GM23338 (cell line): ENCODE measurements at places on chromosomes 6 and 20. TPM values are rescaled to one million over a fixed set of nuclear protein-coding genes. Genes with fewer than 3 reads are reported as not detected.

OR12D3 gene
- total RNA-seq = not detected in 2 replicates

CFAP61 gene
- total RNA-seq = not detected in 2 replicates

ZBTB46 gene
- total RNA-seq = 23.0 and 26.9 TPM in 2 replicates

DEFB113 gene
- total RNA-seq = not detected in 2 replicates

NKAIN4 gene
- 12.6 and 16.0 TPM in 2 replicates for total RNA-seq

ZNF318 gene
- 13.4 and 19.5 TPM in 2 replicates for total RNA-seq

DNA sequence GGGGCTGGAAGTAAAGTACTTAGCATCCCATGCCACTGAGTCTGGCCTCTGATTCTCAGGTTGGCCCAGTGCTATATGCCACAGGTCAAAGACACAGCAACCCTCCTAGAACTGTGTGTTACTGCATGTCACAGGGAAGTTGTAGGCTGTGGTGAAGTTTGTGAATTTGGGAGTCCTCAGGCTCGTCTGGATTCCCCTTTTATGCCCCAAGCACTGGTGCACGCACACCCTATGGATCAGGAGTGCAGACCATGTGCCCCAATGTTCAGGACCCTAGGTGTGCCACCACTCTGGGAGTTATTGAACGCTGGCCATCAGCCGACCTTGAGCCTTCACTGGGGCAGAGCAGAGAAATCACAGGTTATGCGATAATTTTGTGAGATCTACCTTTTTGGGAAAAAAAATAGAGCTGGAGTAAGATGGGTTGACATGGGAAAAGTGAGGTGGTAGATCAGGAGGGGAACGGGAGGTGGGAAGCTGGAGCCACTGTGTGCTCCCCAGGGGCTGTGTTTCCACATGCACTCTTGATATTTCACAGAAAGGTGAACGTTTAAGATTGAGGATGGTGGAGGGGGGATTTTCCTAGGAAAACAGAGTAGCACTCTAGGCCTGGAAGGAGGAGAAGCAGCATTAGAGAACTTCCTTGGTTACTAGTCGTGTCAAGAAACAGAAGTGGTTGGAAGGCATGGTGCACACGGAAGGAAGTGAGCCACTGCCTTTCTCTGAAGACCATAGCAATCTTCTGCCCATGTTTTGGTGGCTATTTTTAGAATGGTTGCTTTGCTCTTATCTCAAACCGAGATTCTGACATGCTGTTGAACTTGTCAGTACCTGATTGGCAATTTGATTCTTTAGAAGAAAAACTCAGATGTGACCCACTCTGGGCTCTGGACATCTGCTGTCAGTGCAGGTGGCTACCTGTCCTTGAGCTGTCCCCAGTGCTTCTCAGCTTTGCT lies 44.1 kb downstream of the DUSP22 start:
- peaks cover 22% of the 10 kb centered on the region for H3K36me3 ChIP-seq
- no peak for DNase-seq
- H3K4me3 ChIP-seq = no peak overlapping the region
- no peak overlapping the region for H3K27ac ChIP-seq
- H3K4me1 ChIP-seq = no peaks in the 10 kb centered on the region

- H3K4me1 ChIP-seq = no peaks in the 10 kb centered on the region
- no peak for DNase-seq
- H3K4me3 ChIP-seq = no peak overlapping the region
- no peaks in the 10 kb centered on the region for H3K27me3 ChIP-seq
Observed at GRCh38 chr20:5377484-5377883, 60.7 kb upstream of the PROKR2 start.

GRCh38 chr6:89793586-89793985 lies 26.0 kb downstream of the MDN1 start:
- peaks cover 65% of the 10 kb centered on the region for H3K36me3 ChIP-seq
- no peaks in the 10 kb centered on the region for H3K27me3 ChIP-seq
- H3K4me1 ChIP-seq = peaks cover under 1% of the 10 kb centered on the region; the same call in 1 of the 2 replicates
- no peak overlapping the region; the same call in 1 of the 2 replicates for H3K27ac ChIP-seq
- no peak overlapping the region for H3K4me3 ChIP-seq

DNA sequence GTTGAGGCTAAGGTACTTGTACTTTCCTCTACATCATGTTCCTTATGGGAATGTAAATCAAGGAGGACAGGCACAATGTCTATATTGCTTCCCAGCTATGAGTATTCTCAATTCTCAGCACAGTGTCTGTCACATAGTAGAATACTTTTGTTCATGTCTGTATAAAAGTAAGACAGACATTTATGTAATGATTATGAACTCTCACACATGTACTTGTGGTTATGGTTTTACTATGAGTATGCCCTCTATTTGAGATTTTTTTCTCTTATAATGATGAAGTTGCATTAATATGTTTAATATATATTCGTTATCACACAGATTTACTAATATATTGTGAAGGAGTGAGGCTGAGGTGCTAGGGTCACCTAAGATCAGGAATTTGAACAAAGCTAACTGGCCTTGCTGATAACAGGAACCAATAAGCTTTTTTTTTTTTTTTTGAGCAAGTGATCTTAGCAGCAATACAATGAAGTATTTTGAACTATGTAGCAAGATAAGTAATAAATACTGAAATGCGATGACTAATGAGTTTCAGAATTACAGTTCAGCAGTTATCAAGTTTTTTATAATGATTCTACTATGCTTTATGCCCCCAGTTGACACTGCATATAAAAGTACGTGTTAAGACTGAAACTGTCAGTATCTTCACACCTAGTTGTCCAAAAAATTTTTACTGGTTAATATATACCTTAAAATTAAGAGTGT lies 623.1 kb downstream of the HTR1B start:
- DNase-seq = no peak
- H3K4me3 ChIP-seq = no peak overlapping the region
- peaks cover 20% of the 10 kb centered on the region for H3K4me1 ChIP-seq

- no peaks in the 10 kb centered on the region for H3K4me1 ChIP-seq
- DNase-seq = no peak
- no peak overlapping the region for H3K4me3 ChIP-seq
- H3K27ac ChIP-seq = no peak overlapping the region
- H3K36me3 ChIP-seq = no peaks in the 10 kb centered on the region
Observed at GRCh38 chr20:41892031-41892430, 273.9 kb upstream of the CHD6 start.

- H3K4me1 ChIP-seq = peaks cover 4% of the 10 kb centered on the region; the same call in 1 of the 2 replicates
- peak; percentile 93 for DNase-seq
- no peak overlapping the region for H3K27ac ChIP-seq
- no peaks in the 10 kb centered on the region for H3K36me3 ChIP-seq
- peak overlapping the region; percentile 47 for H3K4me3 ChIP-seq
- H3K27me3 ChIP-seq = peaks cover 10% of the 10 kb centered on the region
Observed at GRCh38 chr20:884983-885952, 30.9 kb downstream of the ANGPT4 start.

GRCh38 chr20:39713076-39713840 lies 751.1 kb downstream of the DHX35 start:
- H3K36me3 ChIP-seq = no peaks in the 10 kb centered on the region
- no peak overlapping the region for H3K27ac ChIP-seq
- H3K27me3 ChIP-seq = no peaks in the 10 kb centered on the region
- H3K4me3 ChIP-seq = no peak overlapping the region
- no peak for DNase-seq

- no peaks in the 10 kb centered on the region for H3K27me3 ChIP-seq
- H3K4me3 ChIP-seq = peak overlapping the region; percentile 75
- DNase-seq = no peak
- H3K27ac ChIP-seq = peak overlapping the region; percentile 94
- H3K4me1 ChIP-seq = peaks cover 16% of the 10 kb centered on the region
- peaks cover 8% of the 10 kb centered on the region; the same call in 1 of the 2 replicates for H3K36me3 ChIP-seq
Observed at GRCh38 chr6:21595285-21596144, 2.0 kb downstream of the SOX4 start.

DNA sequence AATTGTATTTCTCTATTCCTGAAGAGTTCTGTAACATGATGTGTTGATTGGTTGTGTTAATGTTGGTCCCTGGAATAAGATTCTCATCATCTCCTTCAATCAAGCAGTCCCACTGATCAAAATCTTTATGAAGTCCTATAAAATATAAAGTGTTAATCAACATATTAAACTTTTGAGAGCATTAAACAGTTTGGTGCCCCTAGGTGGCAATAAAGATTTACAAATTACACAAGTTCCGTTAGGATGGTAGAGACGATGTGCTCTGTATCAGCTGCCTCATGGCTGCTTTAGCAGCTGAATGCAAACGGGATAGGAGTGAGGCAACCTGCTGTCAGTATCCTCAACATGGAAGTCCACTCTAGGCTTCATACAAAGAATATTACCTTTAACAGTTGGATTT lies 16.9 kb downstream of the TDRD6 start:
- peaks cover 4% of the 10 kb centered on the region; the same call in 1 of the 2 replicates for H3K4me1 ChIP-seq
- no peak overlapping the region for H3K27ac ChIP-seq
- no peaks in the 10 kb centered on the region for H3K36me3 ChIP-seq
- H3K4me3 ChIP-seq = no peak overlapping the region

- no peak for DNase-seq
- no peaks in the 10 kb centered on the region for H3K4me1 ChIP-seq
- no peak overlapping the region for H3K27ac ChIP-seq
- no peak overlapping the region for H3K4me3 ChIP-seq
Observed at GRCh38 chr6:6452002-6452401, 131.5 kb upstream of the F13A1 start.

DNA sequence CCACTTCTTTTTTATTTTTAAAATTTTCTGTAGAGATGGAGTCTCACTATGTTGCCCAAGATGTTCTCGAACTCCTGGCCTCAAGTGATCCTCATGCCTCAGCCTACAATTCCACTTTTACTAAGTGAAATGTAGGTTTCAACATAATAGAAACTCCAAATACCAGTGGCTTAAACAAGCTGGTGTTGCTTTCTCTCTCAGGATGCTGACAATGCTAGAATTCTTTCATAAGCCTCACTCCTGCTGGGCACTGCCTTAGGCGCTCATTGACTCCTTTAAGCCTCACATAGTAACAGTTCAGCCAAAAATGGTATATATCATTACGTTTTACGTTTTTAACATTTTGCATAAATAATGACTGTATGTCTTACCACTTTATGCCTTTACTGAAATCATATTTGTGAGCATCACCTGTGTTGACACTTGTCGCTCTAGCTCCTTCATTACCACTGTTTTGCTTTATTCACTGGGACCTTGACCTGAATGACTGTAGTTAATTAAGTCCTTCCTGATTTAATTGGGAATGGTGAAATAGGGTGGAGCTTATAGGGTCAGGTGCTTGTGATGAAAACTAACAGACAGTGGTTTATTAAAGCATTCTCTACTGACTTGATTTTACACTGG lies 3.9 kb upstream of the CST9 start:
- no peak for DNase-seq
- H3K36me3 ChIP-seq = no peaks in the 10 kb centered on the region
- no peak overlapping the region for H3K4me3 ChIP-seq
- no peaks in the 10 kb centered on the region for H3K27me3 ChIP-seq

DNA sequence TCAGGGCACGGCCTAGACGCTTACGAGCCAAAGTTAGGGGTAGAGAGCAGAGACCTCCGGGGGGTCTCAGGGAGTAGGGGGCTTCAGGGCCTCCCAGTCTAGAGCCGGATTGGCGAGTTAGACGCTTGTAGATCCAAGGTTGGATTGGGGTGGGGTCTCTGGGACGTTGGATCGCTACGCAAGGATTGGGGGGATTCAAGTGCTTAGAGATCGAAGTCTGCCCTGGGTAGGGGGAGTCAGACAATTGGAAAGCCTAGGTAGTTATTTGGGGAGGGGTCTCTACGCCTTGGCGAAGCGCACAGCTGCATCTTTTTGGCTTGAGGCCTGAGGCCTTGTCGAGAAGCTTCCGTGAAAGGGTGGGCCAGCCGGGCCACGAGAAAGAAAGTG lies 469 bp downstream of the STX16 start:
- H3K36me3 ChIP-seq = no peaks in the 10 kb centered on the region
- peaks cover 13% of the 10 kb centered on the region for H3K27me3 ChIP-seq
- H3K4me3 ChIP-seq = peak overlapping the region; percentile 55
- H3K4me1 ChIP-seq = peaks cover 48% of the 10 kb centered on the region

GRCh38 chr6:157054531-157054979 lies 268.8 kb downstream of the TMEM242 start:
- no peaks in the 10 kb centered on the region for H3K36me3 ChIP-seq
- peaks cover 15% of the 10 kb centered on the region for H3K4me1 ChIP-seq
- H3K4me3 ChIP-seq = no peak overlapping the region
- H3K27ac ChIP-seq = no peak overlapping the region
- H3K27me3 ChIP-seq = no peaks in the 10 kb centered on the region

DNA sequence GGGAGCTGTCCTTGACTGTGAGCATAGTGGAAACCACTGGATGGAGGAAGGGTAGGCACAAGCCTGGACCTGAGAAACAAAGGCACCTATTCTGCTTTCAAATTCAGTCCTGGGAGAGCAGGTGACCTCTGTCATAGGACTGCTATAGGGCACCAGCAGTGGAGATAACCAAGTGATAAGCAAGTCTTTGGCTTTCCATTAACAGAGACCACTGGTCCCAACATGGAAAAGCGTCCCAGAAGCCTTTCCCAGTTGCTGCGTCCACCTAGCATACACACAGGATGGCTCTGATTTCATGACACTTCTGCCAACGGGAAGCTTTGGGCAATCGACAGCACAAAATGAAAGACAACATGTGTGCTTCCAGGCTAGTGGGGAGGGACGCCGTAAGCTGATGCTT lies 8.9 kb downstream of the SLC22A3 start:
- no peak for DNase-seq
- H3K27ac ChIP-seq = no peak overlapping the region
- H3K4me1 ChIP-seq = no peaks in the 10 kb centered on the region
- H3K36me3 ChIP-seq = no peaks in the 10 kb centered on the region
- no peaks in the 10 kb centered on the region for H3K27me3 ChIP-seq

DNA sequence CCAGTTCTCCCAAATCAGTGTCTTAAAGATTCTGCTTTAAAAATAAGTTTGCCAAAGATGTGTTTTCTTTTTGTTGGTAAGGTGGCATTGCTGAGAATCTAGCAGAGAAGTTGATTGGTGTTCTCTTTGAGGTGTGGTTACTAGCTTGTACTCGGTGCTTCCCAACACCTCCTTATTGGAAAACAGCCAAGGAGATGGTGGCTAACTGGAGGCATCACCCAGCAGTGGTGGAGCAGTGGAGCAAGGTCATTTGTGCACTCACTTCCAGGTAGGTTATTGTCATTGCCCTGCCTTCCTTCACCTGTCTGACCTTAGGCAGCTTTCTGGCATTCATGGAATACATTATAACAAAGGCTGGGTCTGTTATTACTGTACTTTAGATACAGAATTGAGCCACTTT lies 26.7 kb downstream of the RALGAPB start:
- no peak overlapping the region for H3K27ac ChIP-seq
- H3K27me3 ChIP-seq = no peaks in the 10 kb centered on the region
- H3K36me3 ChIP-seq = peaks cover 20% of the 10 kb centered on the region
- no peaks in the 10 kb centered on the region for H3K4me1 ChIP-seq
- H3K4me3 ChIP-seq = no peak overlapping the region

GRCh38 chr20:19737025-19737424 lies 21.0 kb upstream of the RIN2 start:
- H3K27me3 ChIP-seq = no peaks in the 10 kb centered on the region
- H3K27ac ChIP-seq = no peak overlapping the region
- no peaks in the 10 kb centered on the region for H3K4me1 ChIP-seq
- no peaks in the 10 kb centered on the region for H3K36me3 ChIP-seq

DNA sequence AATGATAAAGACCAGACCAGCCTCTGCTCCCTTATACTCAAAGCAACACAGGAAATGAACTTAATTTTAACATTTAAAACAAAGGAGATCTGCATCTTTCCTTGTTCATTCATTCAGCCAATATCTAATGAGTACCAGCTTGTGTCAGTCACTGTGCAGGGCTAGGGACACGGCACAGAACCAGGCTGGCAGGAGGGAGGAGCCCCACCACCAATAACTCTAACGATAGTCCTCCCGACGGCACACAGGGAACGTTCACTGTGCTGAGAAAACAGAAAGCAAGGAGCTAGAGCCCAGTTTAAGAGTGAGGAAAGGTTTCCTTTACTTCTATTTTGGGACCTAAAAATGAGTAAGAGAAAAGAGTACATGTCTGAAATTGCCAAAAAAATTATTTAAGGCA lies 9.9 kb downstream of the ETV7 start:
- H3K27me3 ChIP-seq = no peaks in the 10 kb centered on the region
- 0 out of 2 replicates have a peak, but pooled peaks cover 10% of the 10 kb centered on the region for H3K4me1 ChIP-seq
- no peaks in the 10 kb centered on the region for H3K36me3 ChIP-seq
- H3K4me3 ChIP-seq = no peak overlapping the region
